ENCODE measurements at places on chromosomes 11 and 22.

DNA sequence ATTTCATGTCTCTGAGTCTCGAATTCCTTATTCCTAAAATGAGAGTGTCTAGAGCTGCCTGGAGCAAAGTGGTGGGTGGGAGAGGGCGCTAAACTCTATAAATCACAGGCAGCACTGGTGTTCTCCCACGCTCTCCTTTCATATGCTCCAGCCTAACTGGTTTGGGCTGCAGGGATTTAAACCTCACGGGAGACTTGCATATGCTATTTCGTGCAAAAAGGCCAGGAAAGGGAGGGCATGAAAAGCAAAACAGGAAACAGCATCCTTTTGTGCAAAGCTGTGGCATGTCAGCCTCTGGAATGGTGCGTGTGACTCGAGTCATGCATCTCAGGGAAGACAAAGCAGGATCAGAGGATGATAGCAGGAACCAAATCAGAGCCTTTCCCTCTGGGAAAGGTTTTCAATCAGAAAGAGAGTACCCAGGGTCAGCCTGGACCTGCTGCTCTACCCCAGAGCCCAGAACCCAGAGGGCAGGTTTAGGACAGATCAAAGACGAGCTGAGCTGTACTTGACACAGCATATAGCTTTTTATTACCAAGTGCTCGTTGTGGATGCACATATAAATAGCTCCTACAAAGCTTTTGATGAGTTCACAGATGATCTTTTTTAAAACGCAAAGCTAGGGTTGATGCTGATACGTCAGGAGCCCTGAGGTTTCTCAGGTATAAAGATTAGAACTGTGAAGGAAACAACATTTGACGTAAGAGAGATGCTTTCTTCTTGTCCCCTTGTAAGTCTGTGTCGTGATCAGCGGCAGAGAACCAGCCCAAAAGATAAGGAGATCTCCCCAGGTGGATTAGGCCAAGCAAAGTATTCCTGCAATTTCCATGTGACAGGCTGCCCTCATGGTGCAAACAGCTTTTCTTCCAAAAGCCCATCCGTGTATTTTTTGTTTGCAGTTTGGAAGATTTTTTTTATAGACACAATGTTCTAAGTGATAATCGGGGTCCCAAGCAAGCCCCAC, 46.2 kb upstream of the YWHAH start:
- DNase-seq: no peak

DNA sequence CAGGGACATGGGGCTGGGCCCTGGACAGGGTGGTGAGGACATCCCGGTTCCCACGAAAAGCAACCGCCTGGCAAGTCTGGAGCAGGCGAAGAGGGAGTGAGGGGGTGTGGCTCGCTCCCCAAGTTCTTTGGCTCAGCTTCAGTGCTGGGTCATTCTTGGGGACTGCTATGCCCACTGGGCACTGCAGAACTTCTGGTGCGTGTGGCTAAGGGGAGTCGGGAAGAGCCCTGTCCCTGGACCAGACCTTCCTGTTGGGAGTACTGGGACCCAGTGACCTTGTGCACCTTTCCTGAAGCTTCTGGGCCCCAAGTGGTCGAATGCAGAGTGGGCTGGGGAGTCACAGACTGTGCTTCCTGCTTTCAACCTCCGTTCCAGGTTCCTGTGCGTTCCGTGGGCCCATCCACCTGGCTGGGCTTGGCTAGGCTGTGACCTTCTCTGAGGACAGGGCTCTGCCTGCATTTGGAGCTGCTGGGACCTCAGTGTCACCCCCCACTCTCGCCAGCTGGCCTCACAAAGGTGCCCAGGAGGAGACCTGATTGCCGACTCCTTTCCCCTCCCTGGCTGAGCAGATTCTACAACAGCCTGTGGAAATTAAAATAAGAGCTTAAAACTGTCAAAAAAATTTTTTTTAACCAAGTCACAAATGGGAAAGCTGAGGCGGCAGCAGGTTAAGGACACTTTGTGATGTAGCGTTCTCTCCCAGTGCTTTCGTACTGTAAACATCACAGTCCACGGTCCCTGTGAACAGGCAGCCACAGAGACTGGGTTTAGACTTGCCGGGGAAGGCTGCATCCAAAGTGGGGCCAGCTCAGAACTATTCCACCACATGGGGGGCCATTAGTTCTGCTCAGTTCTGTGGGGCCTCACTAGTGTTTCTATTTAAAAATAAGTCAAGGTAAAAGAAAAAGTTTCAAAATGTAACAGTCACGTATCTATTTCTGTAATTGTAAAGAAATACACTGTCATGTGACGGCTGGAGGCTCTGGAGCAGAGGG, 63.8 kb upstream of the WNT7B start:
- DNase-seq: no peak

DNA sequence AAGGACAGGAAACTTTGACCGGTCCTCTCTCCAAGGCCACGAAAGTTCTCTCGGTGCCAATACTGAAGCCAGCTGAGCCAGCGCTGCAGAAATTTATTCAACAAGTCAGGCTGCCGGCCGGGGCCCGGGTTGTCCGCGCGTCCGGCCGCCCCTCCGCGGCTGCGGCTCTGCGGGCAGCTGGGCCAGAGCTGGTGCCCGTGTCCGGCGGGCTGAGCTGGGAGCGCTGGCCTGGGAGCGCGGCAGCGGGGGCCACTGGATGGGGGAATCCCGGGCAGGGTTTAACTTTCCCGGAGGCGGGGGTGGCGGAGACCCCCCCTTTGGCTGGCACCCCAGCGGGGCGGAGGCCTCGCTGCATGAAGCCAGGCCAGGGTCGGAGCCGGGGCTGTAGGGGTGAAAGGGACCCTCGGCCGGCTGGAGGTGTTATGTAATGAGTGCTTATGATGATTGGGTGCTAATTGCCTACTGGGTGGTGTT, 12.3 kb upstream of the CACNA1I start:
- DNase-seq: no peak

- no peak for DNase-seq
Observed at GRCh38 chr11:114622858-114623257, 27.3 kb upstream of the NXPE4 start.

GRCh38 chr11:67332081-67332691, 21.2 kb downstream of the POLD4 start:
- no peak for DNase-seq

DNA sequence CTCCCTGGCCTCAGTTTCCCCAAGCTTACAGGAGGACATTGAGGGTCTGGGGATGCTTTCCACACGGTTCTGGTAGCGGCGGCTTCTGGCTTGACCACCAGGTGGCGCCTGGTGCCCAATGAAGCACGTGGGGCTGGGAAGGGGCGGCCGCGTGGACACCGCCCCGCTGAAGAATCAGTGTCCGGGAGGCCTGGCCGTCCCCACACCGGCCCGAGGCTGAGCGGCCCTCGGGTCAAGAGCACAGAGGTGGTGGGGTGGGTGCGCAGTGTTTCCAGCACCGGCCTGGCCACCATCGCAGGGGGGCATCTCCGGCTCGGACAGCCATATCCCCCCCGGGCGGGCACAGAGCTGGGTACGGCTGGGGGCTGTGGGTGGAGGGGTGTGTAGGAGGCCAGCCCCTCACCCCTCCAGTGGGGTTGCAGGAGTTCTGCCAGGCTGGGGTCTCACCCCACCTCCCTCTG, 27.8 kb upstream of the PPARA start:
- DNase-seq: peak; percentile 61

GRCh38 chr22:20591660-20592310, 84.4 kb downstream of the MED15 start:
- DNase-seq: no peak

DNA sequence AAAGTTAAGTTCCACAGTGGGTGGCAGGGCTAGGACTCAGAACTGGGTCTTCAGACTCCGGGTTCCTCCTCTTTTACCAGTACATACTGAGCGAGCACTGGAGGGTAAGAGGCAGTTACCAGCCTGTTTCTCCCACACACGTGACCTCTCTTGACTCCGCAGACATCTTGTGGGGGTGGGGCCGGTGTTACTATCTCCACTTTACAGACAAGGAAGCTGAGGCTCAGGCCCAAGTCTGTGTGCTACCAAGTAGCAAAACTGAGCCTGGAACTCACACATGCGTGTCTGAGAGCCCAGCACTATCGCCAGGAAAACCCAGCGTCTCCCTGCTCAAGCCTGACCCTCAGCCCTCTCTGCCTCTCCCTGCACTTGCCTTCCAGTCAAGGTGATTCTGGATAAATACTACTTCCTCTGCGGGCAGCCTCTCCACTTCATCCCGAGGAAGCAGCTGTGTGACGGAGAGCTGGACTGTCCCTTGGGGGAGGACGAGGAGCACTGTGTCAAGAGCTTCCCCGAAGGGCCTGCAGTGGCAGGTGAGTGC, 16.0 kb upstream of the SMIM35 start:
- DNase-seq: no peak

GRCh38 chr11:44629732-44630345, 64.4 kb downstream of the CD82 start:
- no peak for DNase-seq

- peak; percentile 3 for DNase-seq
Observed at GRCh38 chr22:45009606-45010531, at the start of gene PHF21B. Gene PHF21B (minus strand): TSS chr22:45010005. CDS start chr22:45009549, 456 bp downstream.

- no peak for DNase-seq
Observed at GRCh38 chr22:37425800-37426705, 1.2 kb downstream of the ELFN2 start.

DNA sequence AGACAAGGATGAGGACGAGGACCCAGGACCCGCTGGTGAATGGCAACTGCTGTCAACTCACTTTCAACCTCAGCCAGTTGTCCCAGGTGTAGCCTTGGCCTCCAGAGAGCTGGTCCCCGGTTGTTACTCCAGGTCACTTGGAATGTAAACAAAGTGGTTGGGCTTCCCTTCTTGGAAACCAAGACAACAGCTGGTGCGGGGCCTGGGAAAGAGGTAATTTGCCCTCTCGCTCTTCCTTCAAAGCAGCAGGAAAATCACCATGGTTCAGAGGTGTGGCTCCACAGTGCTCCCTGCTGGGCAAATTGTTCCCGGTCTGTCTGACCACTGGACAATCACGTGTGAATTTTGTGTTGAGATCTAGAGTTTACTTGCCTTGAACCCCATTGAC, 15.0 kb downstream of the SLC1A2 start:
- DNase-seq: no peak

DNA sequence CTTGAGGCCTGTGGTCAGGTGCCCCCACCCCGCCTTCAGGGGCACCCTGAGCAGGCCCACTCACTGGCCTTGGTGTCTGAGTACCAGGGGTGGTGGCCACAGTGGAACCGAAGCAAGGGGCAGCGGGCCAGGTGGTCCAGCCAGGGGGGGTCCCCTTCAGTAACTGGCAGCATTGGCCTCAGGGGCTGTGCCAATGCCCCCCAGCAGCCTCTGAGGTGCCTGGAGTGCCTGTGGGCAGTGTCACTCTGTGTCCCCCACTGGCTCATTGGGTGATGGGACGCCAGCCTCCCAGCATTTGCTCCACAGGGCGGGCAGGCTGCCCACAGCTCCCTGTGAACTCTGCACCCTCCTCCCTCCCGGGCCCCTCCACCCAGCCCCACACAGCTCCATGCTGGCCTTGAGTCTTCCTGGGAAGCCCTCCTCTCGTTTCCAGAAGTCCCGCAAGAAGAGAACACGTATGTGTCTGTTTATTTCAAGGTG, 29.5 kb upstream of the CARS1 start:
- DNase-seq: no peak

- DNase-seq: no peak
Observed at GRCh38 chr11:16440136-16440535, 83.8 kb upstream of the SOX6 start.

GRCh38 chr11:2673871-2674471, 25.8 kb downstream of the KCNQ1OT1 start:
- DNase-seq: no peak

DNA sequence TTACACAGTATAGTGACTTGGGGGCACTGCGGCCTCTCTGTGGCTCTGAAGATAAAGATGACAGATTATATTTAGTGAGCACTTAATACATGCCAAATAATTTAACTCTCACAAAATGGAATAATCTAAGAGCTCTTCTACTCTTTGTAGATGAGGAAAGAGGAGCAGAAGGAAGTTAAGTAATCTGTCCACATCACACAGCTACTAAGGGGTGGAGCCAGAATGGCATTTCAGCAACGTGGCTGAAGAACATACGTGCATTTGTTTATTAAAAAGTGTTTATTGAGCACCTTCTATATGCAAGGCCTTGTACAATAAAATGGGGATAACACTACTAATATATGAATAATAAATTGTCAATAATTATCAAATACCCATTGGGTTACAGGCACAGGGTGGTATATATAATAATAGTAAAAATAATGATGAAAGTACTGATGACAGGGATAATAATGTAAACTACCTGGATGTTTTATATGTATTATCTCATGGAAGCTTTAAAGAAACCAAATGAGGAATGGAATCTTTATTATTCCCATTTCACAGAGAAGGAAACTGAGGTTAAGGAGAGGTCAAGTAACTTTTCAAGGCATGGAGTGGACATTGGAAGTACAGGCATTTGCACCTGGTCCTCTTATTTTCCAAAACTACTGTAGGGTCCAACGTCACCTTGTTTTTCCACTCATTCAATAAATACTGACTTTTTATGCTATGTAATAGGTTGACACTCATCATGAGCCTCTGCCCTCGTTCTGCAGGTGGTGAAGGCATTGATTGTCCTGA, 38.0 kb upstream of the IL17RA start:
- DNase-seq: no peak

GRCh38 chr11:12141283-12141682, 30.9 kb downstream of the MICAL2 start:
- no peak for DNase-seq

DNA sequence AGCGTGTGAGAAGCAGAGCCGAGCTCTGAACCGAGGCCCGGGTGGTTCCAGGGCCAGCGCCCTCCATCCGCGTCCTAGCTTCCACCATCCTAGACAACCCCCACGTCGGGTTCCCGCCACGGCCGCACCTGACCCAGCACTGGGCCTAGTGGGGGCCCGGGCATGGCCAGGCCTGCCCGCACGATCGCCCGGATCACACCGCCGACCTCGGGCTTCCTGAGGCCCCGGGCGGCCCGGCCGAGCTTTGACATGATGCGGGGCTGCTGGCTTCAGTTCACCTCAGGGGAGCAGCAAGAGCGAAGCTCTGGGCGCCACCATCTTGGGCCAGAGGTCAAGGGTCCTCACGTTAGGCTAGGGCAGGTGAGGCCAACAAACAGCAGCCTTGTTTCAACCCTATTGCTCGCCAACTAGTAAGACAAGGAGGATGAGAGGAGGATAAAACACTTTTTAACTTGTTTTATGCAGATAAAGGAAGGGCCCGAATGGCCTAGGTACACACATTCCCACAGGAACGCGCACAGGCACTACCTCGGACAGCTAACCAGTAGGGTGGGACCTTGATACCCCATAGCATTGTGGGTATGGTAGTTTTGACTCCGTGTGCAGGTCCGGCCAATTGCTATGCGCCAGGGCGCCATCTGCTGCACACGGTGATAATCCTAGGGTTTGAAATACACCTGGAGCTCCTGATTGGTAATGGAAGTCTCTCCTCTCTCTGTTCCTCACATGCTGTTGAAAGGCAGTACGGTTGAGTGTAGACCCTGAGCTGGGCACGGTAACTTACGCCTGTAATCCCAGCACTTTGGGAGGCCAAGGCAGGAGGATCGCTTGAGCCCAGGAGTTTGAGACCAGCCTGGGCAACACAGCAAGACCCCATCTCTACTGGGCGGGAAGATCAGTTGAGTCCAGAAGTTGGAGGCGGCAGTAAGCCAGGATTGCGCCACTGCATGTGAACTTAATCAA, at the start of gene MRPL11:
TSS of gene MRPL11 (minus strand) at position 345 of the 963 bp plus-strand sequence. CDS start at position 251, 94 bp downstream.
- DNase-seq: peak; percentile 59

- no peak for DNase-seq
Observed at GRCh38 chr11:132123449-132123848, 753.0 kb downstream of the NTM start.

GRCh38 chr22:29393019-29393608, 4.7 kb upstream of the AP1B1 start:
- DNase-seq: no peak
